ENCODE measurements at places on chromosomes 7 and 10.
A peak's percentile ranks its signal among the peaks of the same experiment; 100 is the strongest.

GRCh38 chr7:140017543-140017942, 45.2 kb downstream of the PARP12 start:
- no peak for DNase-seq

GRCh38 chr7:11648980-11649379, 183.0 kb downstream of the THSD7A start:
- no peak for DNase-seq

DNA sequence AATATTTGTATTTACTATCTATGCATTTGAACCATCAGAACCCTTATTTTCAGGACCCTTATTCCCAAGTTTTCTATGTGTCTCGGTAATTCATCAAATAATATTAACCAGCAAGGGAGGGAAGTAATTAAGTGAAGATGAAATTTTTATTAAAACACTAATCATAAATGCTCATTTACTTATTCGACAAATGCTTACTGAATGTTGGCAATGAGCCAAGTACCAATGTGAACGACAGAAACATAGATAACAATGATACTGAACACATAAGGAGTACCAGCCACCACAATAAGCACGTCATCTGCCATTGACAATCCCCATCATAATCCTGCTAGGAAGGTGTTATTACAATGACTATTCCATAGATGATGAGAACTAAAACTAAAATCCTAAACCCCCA, 45.5 kb downstream of the GRM8 start:
- no peak for DNase-seq

- no peak for DNase-seq
Measured at GRCh38 chr7:51295440-51296245, 21.0 kb downstream of the COBL start.

- DNase-seq = no peak
Measured at GRCh38 chr10:78807504-78808203, 261.1 kb upstream of the ZMIZ1 start.

DNA sequence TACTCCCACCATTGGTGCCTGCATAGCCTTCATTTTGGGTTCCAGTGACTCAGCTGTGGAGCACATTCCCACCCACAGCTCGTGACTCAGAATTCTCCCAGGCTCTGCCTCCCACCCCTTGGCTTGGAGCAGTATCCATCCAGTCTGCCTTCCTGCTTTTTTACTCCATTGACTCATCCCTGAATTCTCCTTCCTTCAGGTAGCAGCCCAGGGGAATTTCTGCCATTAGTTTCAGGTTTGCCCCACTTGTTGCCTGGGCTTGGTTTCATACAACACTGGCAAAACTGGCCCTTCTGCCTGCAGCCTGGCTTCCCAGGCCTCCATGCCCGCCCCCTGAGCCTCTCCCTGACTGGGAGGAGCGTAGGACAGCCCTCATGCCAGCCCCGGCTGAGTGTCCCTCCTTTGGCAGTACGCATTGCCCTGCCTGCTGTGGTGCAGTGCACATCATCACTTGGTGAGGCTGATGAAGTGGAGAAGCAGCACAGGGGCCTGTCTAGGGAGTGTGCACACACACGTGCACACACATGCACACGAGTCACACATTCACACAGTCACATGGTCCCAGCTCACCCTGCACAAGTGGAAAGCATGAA, 55.0 kb downstream of the SNX10 start:
- no peak for DNase-seq

- no peak for DNase-seq
Measured at GRCh38 chr10:51960494-51960895, 261.1 kb upstream of the CSTF2T start.

DNA sequence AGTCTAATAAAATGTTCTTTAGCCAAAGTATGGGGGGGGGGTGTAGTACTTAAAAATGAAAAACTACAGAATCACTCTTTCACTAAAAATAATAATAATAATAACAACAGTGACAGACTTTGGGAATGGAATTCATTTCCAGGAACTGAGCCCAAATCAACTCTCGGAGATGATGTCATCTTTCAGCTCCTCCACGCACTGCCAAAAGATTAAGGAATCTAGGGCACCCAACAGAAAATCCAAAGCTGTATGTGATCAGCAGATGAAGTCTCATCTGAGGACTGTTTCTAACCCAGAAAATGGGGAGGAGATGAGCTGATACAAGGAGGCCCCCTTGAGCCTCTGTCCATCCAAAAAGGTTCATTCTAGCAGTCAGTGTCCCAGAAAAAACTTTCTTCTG, 54.5 kb downstream of the GRB10 start:
- no peak for DNase-seq

GRCh38 chr7:159207951-159208350, 63.3 kb upstream of the VIPR2 start:
- no peak for DNase-seq

DNA sequence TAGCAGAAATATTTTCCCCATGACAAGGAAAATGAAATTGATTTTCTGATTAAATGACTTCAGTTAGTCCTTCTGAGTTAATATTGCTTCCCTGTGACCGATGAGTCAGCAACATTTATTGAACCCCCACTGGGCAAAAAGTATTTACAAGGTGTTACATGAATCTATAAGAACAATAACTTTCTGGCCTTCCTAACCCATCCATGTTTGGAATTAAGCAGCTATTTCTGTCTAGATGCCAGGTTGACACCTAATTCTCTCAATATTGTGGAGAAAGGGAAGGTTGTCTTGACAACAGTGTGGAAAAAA, 112.9 kb upstream of the JAZF1 start:
- DNase-seq = no peak

- DNase-seq = no peak
Measured at GRCh38 chr7:10015687-10016086, 958.0 kb upstream of the PHF14 start.

GRCh38 chr7:255721-256361, 34.1 kb upstream of the FOXL3 start:
- no peak for DNase-seq

- peak; percentile 96 for DNase-seq
Measured at GRCh38 chr10:124916585-124917427, 25.1 kb upstream of the ZRANB1 start.

DNA sequence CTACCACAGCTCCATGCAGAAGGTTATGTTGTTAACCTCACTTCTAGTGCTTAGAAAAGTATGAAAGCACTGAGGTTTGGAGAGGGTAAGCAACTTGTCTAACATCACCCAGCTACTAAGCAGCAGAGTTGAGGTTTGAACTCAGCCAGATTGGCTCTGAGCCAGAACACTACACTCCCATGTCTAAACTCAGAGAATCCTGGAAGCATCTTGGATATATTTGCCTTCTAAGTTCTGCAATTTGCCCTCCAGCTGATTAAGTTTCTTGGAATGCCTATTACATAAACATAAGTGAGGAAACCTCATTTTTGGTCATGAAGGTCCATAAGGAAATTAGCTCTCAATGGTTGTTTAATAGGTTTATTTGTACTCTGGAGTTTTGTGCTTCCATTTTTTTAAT, 78.1 kb upstream of the PHYHIPL start:
- no peak for DNase-seq

DNA sequence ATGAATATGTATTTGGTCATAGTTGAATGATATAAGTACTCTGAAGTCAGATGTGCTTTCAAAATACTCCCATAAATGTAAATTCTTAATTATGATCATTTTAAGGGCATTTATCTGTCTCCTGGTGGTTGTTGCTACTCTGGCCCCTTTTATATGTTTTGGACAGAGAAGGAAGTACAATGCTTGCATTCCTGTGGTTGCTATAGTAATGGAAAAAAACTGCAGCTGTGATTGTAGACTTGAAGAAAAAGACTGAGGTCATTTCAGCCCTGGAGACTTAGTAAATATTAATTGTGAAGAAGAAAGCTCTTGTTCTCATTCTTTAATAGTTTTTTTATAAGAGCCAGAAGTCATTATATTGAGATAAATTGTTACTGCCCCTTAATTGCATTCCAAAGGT, 70.2 kb upstream of the FERD3L start:
- DNase-seq = no peak

DNA sequence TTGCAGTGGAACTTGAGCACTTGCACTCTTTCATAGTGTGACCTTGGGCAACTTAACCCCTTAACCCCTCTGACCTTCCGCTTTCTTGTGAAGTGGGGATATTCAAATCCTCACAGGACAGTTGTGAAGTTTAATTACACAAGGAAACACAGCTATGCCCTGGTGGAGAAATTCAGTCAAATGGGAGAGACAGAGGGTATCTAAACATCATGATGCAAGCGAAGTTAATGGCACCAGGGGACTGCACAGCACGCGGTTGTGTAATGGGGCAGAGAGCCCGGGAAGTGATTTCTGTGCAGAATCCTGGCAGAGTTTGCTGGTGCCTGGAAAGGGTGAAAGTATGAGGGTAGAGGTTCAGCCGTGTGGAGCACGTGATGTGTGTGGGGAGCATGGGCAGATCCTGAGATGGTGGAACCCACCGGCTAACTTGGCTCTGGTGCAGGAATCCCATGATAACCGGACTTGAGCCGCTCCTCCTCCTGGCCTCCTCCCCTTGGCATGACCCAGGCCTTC, 51.7 kb downstream of the SNX10 start:
- no peak for DNase-seq

GRCh38 chr10:54009672-54010071, 791.4 kb downstream of the PCDH15 start:
- DNase-seq = no peak

GRCh38 chr7:7573701-7574100, 7.0 kb downstream of the MIOS start:
- DNase-seq = no peak

DNA sequence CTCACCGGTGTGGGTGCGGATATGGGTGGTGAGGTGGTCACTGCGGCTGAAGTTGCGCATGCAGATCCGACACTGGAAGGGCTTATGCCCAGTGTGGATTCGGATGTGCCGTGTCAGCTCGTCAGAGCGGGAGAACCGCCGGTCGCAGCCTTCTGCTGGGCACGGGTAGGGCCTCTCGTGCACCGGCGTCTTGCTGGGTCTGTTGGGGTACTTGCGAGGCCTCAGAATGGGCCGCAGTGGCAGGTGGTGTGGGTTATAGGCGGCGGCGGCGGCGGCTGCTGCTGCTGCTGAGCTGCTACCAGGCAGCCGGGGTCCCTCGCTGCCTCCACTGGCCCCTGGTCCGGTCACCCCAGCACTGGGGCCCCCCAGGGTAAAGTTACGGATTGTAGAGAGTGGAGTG, 2.7 kb downstream of the EGR2 start:
- DNase-seq = no peak

GRCh38 chr10:61475449-61475873, 22.3 kb upstream of the TMEM26 start:
- no peak for DNase-seq

GRCh38 chr10:49037187-49037586, 78.1 kb downstream of the VSTM4 start:
- DNase-seq = no peak

- no peak for DNase-seq
Measured at GRCh38 chr10:61663466-61663865, 737 bp downstream of the CABCOCO1 start.

GRCh38 chr7:159108491-159108890, 36.2 kb downstream of the VIPR2 start:
- DNase-seq = no peak

DNA sequence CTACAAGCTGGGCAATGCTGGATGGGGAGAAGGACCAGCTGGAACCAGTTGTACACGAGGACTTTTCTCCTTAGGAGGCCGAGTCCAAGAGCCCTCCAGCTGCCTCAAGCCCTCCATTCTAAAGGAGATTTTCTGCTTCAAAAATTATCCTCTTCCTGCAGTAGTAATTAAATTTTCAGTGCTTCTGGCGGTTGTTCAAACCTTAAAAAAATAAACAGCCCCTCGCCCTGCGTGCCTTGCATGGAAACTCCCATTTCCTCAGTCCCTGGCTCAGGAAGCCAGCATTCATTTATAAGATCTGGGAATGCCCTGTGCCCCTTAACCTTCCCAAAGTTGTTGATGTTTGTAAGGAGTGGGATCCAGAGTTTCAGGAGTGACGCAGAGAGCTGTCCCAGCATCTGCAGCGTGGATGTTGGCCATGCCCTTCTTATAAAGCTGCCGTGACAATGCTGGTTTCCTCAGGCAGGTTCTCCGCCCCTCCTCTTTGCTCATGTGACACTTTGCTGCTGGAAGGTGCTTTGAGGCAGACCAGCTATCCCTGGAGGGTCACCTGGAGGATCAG, 24.0 kb upstream of the ACTR3B start:
- no peak for DNase-seq

GRCh38 chr7:129851809-129852208, 101.0 kb downstream of the UBE2H start:
- no peak for DNase-seq

DNA sequence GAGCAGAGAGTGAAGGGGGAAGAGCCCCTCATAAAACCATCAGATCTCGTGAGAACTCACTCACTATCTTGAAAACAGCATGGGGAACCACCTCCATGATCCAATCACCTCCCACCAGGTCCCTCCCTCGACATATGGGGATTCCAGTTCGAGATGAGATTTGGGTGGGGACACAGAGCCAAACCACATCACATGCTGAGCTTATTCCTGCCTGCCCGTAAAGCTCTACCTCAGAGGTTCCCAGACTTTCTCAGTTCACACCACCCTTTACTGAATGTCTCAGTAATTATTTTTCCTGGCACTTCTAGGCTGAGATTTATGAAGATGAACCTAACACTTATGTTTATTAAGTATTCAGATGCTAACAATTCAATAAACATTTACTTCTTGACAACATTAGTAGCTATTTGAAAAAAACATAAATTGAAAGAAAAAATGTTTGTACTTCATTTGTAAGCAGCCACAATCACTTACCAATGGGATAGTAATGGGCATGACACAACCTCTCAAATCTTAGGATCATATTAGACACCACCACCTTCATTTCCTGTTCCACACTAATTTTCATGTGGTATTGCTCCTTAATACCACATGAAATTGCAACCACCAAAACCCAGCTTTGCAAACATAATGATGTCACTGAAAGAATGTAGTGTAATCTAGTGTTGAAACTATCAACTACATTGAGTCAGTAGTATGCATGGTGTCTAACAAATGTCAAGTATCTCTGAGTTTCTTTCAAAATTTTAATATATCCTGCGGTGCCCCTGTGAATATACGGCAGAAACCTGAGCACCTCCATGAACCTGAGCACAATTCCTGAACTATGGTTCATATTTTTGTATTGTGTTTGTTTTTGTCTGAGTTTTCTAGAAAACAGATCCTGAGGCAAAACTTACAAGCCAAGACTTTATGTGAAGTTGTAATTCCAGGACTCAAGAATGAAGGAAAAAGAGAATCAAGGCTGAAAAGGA, 4.5 kb upstream of the DGKI start:
- DNase-seq = no peak
